ENCODE measurements at places on chromosomes 3 and 15.

DNA sequence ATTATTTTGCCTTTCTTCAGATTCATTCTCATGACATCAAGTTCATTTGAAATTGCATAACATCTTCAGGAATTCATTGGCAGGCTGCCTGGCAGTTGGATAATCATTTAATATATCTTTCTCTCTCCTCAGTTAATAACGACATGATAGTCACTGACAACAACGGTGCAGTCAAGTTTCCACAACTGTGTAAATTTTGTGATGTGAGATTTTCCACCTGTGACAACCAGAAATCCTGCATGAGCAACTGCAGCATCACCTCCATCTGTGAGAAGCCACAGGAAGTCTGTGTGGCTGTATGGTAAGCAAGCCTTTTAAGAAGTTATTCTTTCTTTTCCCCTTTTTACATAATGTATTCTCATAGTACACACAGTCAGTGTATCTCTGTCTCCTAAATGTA is 38.2 kb downstream of the TGFBR2 start:
- peak; percentile 39 for DNase-seq

GRCh38 chr3:65788461-65788860 is 250.3 kb downstream of the MAGI1 start:
- no peak for DNase-seq

- DNase-seq = no peak
Measured at GRCh38 chr3:195269375-195270078, 1.4 kb downstream of the XXYLT1 start.

GRCh38 chr15:67185621-67186225 is 68.7 kb downstream of the AAGAB start:
- DNase-seq = no peak

- DNase-seq = no peak
Measured at GRCh38 chr3:83843716-83844115, 1115.1 kb upstream of the CADM2 start.

GRCh38 chr3:144324076-144324475 is 352.5 kb downstream of the DIPK2A start:
- no peak for DNase-seq

DNA sequence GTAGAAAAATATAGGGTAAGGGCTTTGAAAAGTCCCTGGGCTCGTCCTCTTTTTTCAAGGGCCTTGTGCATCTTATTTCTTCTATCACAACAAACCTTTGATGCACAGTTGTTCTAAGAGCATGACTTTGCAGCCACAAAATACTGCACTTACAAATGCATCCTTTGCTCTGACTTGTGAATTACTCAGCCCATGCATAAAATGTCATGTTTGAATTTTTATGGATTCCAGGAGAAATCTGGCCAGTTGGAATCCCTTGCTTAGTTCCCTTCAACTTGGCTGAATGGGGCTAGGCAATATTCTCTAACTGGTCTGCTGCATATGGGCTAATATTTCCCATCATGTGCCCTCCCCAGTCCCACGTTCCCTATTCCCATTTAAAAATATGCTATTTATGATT is 523.9 kb upstream of the RGMA start:
- no peak for DNase-seq

Data from skeletal muscle cell (primary cell).